ENCODE measurements at places on chromosomes 11 and 22.

DNA sequence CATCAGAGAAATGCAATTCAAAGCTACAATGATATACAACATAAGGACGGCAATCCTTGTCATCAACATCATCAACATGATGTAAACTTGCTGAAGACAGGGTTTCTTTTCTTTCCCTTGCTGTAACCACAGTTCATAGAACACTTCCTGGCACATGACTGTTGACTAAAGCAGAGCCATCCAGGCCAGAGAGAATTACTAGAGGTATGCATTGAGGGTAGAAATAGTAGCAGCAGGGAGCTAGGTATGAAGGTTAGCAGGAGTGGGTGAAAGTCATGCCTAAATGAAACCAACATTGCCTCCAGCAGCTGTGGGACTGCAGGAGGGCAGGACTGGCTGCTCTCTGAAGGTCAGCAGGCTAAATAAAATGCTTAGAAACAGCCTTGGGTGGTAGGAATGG, 103.7 kb downstream of the LRRC32 start:
- DNase-seq: no peak

GRCh38 chr11:19378814-19379213, 138.1 kb upstream of the E2F8 start:
- DNase-seq: no peak

GRCh38 chr11:6813656-6814055, 14.2 kb upstream of the OR6A2 start:
- no peak for DNase-seq

DNA sequence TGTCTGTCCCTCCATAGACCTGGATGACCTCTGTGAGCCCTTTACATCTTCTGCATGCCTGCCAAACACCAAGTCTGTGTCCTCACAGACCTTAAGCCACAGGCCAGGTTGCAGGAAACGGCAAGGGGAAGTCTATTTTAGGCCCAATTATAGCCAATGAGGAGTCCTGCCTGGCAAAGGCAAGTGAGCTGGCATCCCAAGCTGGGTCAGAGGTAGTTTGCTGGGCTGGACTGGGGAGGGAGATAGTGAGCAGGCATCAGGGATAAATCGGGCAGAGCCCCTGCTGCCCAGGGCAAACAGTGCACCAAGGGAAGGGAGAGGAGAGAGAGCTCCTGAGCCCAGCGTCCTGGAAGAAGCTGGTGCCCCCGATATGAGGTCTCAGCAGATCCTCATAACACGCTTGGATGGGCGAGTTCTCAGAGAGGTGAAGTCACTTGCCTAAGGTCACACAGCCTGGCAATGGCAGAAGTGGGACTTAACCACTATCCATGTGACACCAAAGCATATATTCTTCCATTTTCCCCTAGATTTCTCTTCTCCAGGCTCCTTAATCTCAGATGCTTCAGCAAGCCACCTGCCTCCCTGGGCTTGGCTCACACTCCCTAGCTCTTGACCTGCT, 3.7 kb upstream of the RELT start:
- DNase-seq: no peak

DNA sequence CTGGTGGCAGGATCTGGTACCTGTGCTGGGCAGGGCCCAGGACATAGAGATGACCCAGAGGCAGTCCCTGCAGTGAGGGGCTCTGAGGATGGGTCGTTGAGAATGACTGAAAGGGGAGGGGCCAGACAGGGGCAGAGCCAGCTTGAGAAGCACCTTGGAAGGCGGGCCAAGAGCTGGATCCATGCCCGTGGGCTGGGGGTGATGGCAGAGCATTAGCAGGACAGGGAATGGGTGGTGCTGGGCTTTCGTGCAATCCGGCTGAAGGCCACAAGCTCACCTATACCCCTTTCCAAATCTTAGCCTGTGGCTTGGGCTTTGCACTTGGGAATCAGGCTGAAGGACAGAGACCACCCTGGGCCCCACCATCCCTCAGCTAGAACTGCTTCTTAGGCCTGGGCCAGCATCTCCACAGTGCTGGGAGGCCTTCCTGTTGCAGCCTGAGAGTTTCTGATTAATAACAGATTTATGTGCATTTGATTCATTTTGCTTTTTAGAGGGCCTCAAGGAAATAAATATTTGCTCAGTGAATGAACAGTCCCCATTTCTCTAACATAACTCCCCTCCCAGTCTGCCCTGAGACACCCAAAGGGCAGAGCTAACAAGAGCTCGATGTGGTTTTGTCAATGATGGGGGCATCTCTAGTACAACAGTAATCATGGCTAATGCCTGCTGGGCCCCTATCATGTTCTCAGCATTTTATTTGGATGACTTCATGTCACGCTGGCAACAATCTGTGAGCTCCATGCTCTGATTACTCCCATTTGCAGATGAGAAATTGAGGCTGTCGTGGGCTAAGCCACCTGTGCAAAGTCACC, 39.3 kb downstream of the RIBC2 start:
- DNase-seq: no peak

GRCh38 chr11:128759597-128759996, 65.7 kb downstream of the FLI1 start:
- no peak for DNase-seq

GRCh38 chr22:29842172-29842571, 4.1 kb upstream of the ASCC2 start:
- no peak for DNase-seq

GRCh38 chr11:1705126-1706052, 8.4 kb downstream of the KRTAP5-6 start:
- DNase-seq: no peak

GRCh38 chr11:57645689-57646085, 4.0 kb downstream of the YPEL4 start:
- no peak for DNase-seq

DNA sequence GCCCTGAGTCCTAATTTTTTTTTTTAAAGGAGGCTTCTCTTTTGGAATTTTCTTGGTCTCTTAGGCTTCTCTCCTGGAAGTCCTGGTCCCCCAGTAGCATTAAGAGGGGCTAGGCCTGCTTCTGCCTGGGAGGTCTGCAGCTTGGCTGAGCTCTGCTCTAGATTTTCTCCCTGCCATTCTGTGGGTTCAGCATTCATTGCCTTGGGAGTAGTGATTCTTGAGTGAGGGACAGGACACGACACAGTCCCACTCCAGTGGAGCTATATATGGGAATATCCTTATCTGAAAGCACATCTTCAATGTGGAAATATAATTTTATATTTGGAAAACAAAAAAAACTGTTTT, 3.7 kb downstream of the IGSF22 start:
- no peak for DNase-seq

DNA sequence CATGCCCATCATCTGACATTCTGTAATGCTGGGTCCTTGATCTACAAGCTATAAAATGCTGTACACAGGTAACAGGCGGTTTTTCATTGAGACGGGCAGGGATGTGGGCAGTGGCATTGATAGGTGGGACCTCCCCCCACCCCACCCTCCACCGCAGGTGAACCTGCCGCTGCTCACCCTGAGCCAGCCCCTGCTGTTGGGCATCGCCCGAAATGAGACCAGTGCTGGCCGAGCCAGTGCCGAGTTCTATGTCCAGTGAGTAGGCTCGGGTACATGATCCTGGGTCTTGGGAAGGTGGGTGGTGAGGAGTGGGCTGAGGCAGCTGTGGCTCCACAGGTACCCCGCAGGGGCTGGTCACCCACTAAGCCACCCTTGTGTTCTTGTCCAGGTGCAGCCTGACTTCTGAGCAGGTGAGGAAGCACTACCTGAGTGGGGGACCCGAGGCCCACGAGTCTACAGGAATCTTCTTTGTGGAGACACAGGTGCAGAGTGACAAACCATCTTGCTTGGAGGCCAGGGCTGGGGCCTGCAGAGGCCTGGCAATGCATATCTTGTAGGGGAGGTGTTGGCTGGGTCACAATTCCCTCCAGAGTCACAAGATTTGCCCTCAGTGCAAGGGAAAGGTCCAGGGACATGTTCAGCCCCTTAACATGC, 1.1 kb upstream of the DNAJC4 start:
- DNase-seq: no peak

DNA sequence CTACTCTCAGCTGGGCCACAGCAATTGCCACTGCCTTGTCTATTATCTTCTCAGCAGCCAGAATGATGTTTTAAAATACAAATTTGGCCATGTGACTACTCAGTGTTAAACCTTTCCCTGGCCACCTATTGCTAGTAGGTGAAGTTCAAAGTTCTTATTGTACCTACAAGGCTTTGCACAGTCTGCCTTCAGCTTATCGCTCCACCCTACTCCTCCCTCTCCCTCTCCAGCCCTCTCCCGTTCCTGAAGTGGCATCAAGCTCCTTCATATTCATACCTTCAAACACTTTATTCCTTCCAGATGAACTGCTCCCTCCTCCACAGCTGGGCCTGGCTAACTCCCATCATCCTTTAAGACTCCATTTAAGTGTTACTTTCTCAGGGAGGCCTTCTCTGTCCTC, 37.3 kb downstream of the OR10A6 start:
- DNase-seq: no peak
